ENCODE measurements at places on chromosomes 5 and 9.

GRCh38 chr5:71663191-71663969, 55.7 kb upstream of the CARTPT start:
- DNase-seq: no peak

GRCh38 chr9:13446286-13446937, 166.9 kb upstream of the MPDZ start:
- DNase-seq: no peak

DNA sequence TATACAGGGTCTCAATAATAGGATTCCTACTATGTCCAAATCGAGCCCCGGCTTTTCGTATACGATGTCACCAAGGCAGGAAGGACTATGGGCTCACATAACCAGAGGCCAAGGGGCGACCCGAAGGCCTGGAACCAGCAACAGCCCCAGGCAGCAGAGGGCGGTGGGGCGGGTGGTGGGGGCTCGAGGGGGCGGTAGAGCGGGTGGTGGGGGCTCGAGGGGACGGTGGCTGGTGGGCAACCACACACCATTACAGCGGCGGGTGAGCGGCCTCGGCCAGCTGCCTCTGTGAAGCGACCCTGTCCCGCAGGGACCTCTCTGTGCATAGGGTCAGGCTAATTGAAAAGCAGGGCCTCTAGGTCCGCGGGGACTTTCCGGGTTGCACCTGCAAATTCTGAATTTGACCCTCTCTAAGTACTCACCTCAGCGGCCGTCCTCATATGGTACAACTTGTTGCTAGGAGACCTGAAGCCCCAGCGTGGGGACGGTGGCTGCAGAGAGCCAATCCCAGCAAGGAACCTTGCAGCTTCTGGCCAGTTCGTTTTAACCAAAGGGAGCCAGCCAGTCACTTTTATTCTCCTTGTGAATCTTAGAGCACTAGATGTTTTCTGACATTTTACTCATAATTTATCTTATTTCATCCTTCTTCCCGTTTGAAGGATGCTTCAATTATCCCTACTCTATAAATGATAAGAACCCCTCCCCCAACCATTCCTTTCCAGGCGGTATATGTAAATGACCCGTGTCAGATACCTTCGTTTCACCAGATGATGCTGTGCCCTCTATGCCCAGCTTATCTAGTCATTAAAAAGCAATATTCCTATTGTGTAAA, at the start of gene NME5:
NME5 (minus strand) TSS at position 480 of the 832 bp plus-strand sequence. CDS start 648 bp downstream, outside the sequence.
- peak; percentile 10 for DNase-seq

DNA sequence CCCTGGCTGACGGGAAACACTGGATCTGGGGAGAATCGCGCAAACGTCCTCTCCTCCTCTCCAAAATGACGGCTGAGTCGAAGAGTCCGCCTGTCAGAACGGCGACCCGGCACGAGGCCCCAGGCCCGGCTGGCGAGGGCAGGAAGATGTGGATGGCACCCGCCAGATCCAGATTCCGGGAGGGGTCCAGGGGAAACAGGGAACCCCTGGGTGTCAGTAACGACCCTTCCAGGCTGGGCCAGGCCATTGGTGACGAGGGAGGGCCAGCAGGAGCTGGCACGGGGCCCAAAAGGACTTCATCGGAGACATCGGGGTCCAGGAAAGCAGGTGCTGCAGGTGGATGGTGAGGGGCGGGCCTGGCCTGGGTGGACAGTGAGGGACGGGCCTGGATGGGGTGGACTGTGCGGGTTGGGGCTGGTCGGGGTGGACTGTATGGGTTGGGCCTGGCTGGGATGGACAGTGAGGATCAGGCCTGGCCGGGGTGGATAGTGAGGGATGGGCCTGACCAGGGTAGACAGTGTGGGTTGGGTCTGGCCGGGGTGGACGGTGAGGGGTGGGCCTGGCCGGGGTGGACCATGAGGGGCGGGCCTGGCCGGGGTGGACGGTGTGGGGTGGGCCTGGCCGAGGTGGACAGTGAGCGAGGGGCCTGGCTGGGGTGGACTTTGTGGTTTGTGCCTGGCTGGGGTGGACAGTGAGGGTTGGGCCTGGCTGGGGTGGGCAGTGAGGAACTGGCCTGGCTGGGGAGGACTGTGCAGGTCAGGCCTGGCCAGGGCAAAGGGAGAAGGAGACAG, 14.0 kb downstream of the SLC6A3 start:
- no peak for DNase-seq

GRCh38 chr5:107112216-107112615, 558.5 kb downstream of the EFNA5 start:
- DNase-seq: no peak

DNA sequence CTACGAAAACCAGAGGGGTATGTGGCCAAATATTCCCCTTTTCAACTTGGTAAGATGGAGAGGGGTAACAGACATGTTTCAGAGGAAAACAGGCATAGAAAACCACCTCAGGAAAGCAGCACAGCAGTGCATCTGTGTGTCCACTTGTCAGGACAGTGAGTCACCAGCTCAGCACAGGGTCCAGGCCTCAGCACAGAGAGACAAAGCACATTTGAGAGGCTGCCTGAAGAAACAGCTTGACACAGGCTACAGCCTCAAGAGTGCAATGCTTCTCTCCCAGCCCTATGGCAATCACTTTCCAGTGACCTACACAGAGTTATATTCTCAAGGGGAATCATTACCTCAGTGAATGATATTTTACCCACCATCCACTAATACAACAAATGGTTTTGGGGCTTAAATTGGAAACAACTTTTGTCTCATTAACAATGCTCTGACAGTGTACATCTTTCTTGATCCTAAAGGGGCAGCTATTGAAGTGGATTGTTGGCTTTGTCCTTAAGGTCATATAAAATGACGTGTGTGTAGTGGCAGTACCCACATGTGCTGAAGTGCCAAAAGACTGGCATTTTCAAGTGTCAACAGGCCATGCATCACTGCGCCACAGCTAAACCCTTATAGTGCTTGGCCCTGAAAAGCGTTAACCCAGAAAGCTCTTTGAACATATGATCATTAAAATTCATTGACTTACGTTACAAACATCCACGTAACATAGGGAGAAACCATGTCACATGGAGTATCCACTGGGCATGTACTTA, 46.4 kb downstream of the ERMP1 start:
- DNase-seq: no peak

DNA sequence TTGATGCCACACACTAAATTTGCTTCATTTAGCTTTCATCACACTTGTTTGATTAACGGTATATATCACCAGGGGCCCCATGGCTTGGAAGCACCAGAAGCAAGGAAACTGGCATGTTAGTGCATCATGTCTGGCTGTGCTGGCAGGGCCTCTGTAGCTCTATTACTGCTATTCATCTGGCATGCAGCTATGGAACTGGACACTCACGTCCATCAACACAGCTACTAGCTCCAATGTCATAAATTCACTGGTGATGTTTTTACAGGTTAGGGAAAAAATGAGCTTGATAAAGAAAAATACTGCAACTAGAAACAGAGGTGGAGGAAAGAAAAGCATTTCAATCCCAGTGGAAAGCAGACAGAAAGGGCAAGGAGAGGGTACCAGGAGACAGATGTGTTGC, 343.2 kb downstream of the DEPDC1B start:
- DNase-seq: no peak

- DNase-seq: no peak
Measured at GRCh38 chr9:76654575-76654974, 109.7 kb upstream of the PCA3 start.

DNA sequence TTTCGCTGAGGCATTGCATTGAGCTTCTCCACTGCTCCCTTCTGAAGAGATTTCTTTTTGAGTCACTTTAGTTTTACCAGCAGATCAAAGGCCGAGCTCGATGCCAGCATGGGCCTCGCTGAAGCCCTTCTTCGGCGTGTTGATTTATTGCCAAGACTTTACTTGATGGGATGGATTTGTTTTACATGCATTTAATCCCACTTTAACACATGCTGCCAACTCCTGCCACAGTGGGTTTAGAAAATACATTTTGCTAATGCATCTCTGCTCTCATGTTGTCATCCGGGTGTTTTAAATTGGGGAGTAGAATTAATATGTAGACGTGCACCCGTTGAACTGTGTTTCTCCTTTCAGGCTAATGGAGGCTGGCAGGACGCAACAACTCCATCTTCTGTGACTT, 218.3 kb downstream of the PBX3 start:
- DNase-seq: no peak

DNA sequence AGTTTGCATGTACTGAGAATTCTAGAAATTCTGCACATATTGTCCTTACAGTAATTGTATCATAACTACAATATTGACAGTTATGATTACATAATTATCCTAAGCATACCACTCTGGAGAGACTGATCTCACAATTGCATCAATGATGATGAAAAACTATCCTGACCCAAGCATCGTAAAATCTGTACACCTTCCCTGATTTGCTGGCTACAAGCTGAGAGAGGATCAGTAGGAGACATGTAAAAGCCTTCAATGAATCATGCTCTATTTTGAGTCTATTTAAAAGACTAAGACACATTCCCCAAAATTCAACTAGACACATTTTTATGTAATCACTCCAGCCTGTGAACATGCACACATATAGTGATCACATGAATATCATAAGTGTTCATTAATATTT, 1833.8 kb downstream of the EFNA5 start:
- DNase-seq: no peak

DNA sequence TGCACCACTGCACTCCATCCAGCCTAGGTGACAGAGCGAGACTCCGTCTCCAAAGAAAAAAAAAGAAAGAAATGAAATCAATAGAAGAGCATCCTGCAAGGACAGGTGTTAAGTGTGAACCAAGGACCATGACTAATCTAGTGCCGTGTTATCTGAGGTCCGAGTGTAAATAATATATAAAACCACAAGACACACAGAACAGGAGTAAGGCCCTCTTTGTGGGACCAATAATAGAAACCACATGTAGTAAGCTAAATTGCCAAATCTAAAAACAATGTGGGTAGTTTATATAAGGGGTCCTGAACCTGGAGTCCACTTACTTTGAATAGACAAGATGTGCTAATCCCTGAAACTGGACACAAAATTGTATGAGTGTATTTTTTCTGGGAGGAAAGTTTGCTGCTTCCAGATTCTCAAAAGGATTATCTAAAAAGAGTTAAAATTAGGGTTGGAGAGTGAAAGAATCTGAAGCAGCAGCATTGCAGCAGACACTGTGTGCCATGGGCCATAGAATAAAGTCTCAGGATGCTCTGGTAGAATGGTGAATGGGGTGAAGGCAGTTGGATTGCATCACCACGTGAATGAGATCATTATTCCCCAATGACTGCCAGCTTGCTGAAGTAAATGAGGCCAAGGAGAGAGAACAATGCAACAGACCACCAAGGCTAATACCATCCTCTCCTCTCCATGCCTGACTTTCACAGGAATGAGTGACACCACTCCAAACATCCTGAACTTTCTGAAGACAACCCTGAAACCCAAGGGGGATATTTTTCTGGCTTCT, 222.7 kb downstream of the DCP2 start:
- DNase-seq: no peak

- no peak for DNase-seq
Measured at GRCh38 chr5:40521108-40521785, 158.5 kb upstream of the PTGER4 start.

- DNase-seq: no peak
Measured at GRCh38 chr5:131814990-131815389, 18.2 kb upstream of the FNIP1 start.

DNA sequence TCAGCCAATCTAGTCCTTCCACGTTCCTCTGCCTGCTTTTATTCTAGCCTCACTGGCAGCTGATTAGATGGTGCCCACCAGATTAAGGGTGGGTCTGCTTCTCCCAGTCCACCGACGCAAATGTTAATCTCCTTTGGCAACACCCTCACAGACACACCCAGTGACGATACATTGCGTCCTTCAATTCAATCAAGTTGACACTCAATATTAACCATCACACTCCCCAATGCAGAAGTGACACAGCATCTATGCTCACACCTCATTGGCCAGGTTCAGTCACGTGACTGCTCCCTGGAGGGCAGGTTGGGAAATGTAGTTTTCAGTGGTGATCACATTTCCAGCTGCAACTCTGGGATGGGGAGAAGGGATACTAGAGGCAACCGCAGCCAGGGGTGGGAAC, 13.0 kb downstream of the SUSD3 start:
- no peak for DNase-seq

DNA sequence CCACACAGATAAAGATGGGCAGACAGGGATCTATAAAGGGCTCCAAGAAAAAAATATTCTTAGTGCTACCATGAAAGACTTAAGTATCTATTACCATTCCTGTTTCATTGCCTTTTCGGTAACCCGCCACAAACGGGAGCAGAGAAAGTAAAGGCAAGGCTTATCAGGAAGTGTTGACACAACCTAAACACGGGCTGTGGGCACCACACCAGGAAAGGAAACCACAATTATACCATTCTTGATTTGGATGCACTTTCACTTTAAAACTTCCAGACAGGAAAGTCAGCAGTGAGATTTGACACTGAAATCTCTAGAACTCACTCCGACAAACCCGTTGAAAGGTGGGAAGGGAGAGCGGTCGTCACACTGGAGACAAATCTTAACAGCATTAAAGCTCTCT, 6.5 kb downstream of the TLE1 start:
- DNase-seq: peak; percentile 46

- DNase-seq: no peak
Measured at GRCh38 chr9:130731355-130731754, 37.8 kb downstream of the EXOSC2 start.

GRCh38 chr5:26009742-26010141, 1028.6 kb downstream of the CDH9 start:
- DNase-seq: no peak

DNA sequence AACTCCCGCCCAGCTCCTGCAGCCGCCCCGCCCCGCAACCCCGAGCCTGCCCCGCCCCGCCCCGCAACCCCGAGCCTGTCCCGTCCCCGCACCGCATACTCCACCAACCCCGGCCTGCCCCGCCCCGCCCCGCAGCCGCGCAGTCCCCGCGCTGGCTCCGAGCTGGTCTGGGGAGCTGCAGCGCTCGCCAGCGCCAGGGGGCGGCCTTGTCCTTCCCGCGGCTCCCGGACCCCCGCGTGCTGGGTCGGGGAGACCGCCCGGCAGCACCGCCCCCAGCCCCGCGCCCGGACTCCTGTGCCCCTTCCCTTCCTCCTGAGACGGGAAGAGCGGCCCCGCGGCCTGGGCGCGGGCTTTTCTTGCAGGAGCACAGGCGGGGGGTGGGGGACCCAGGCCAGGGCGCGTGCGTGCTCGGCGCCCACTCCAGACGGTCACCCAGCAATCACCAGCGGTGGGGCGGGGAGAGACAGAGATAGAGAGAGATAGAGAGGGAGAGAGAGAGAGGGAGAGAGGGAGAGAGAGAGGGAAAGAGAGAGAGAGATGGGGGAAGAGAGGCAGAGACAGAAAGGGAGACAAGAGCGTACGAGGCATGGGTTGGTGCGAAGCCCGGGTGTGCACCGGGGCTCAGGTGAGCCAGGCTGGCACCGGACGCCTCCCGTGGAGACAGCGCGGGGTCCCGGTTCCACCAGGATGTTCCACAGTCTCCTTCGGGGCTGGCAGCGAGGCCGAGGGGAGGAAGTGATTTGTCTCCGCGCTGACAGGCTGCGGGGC, 14.7 kb upstream of the TMEM250 start:
- DNase-seq: peak; percentile 67

- DNase-seq: peak; percentile 64
Measured at GRCh38 chr5:43498581-43498980, 14.9 kb upstream of the TMEM267 start.

- no peak for DNase-seq
Measured at GRCh38 chr5:148739524-148739923, 85.2 kb upstream of the HTR4 start.

Measured in suppressor macrophage treated with lipopolysaccharide for 1 hour (primary cell).